T-helper 2 cell treated with Interferon-gamma antibody and Interleukin-4, amounts not matched to agents 5 μg/mL and 100 μg/mL, for 36 hours (primary cell): ENCODE measurements at places on chromosomes 2 and 18.

DNA sequence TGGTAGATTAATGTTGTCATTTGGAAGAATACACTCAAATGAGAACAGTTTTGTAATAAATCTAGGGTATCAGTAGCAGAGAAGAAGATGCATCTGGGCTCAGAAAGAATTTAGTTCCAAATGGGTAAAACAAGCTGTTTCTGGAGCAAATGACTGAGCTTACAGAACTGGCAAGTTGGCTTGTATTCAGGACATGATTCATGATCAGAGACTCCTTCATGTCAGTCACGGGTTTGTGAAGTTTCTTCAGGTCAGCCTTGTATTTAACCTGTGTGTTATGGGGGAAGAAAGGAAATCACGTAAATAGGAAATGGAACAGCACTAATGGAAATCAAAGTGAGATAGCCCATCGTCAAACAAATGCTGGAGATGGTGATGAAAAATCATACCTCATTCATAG is 109.1 kb downstream of the RIF1 start:
- no peaks in the 10 kb centered on the region for H3K27me3 ChIP-seq
- H3K27ac ChIP-seq, result no peak overlapping the region
- DNase-seq, result no peak
- H3K36me3 ChIP-seq, result no peaks in the 10 kb centered on the region

GRCh38 chr2:167697948-167698347 is 549.4 kb downstream of the STK39 start:
- H3K27me3 ChIP-seq, result no peaks in the 10 kb centered on the region
- H3K4me1 ChIP-seq, result no peaks in the 10 kb centered on the region
- H3K27ac ChIP-seq, result no peak overlapping the region
- DNase-seq, result no peak

GRCh38 chr2:167100506-167100905 is 212.2 kb downstream of the XIRP2 start:
- H3K4me3 ChIP-seq, result no peak overlapping the region
- H3K36me3 ChIP-seq, result no peaks in the 10 kb centered on the region
- no peak for DNase-seq
- no peaks in the 10 kb centered on the region for H3K27me3 ChIP-seq
- H3K4me1 ChIP-seq, result no peaks in the 10 kb centered on the region

DNA sequence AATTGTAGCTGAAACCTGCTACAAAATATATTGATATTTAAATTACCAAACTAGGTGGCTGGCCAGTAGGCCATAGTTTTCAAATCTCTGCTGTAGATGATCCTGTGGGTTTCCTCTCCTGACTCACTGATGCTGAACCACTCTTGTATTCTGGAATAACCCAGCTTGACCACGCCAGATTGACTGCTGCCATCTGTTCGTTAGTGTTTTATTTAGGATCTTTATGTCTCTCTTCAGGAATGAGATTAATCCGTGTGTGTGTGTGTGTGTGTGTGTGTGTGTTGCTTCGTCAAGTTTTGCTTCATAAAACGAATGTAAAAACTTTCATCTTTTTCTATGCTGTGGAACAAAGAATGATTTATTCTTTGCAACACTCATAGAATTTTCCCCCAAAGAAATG is 187.1 kb downstream of the DYSF start:
- no peaks in the 10 kb centered on the region for H3K4me1 ChIP-seq
- no peaks in the 10 kb centered on the region for H3K27me3 ChIP-seq
- no peak overlapping the region for H3K27ac ChIP-seq
- no peak for DNase-seq
- H3K36me3 ChIP-seq, result no peaks in the 10 kb centered on the region

DNA sequence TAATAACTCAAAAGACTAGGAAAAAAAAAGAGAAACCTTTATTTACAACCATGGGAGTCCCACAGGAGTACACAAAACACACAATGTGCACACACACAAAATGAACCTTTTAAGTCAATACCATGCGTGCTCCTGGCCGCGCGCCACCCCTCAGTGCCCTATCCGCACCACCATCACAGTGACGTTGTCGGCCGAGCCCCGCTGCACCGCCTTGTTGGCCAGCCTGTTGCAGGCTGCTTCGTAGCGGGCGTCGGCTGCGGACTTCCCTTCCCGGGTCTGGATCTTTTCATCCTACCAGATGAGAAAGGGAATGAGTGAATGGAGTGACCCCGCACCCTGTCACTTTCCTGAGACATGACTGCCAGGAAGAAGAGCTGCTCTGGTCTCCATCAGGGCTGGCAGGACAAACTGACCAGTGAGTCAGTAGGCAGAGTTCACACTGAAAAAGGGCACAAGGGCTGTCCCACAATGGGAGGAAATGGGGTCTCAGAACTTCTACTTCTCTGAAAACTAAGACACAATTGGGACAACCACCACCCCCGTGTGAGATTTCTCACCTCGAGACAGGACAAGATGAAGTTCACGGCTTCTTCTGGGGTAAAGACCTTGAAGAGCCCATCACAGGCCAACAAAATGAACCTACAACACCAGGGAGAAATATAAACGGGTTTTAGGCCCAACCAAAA is 11.8 kb downstream of the ERFE start:
- H3K4me3 ChIP-seq, result no peak overlapping the region
- peaks cover under 1% of the 10 kb centered on the region for H3K27me3 ChIP-seq
- peak overlapping the region; percentile 11 for H3K27ac ChIP-seq
- no peak for DNase-seq
- H3K4me1 ChIP-seq, result no peaks in the 10 kb centered on the region
- H3K36me3 ChIP-seq, result peaks cover 33% of the 10 kb centered on the region

- DNase-seq, result no peak
- H3K36me3 ChIP-seq, result no peaks in the 10 kb centered on the region
- H3K27ac ChIP-seq, result no peak overlapping the region
- H3K4me3 ChIP-seq, result no peak overlapping the region
Measured at GRCh38 chr2:135337071-135337470, 193.9 kb downstream of the ZRANB3 start.

- H3K27me3 ChIP-seq, result no peaks in the 10 kb centered on the region
- DNase-seq, result no peak
- H3K4me1 ChIP-seq, result no peaks in the 10 kb centered on the region
- H3K27ac ChIP-seq, result no peak overlapping the region
- H3K36me3 ChIP-seq, result no peaks in the 10 kb centered on the region
Measured at GRCh38 chr18:10416065-10416464, 38.4 kb upstream of the APCDD1 start.

DNA sequence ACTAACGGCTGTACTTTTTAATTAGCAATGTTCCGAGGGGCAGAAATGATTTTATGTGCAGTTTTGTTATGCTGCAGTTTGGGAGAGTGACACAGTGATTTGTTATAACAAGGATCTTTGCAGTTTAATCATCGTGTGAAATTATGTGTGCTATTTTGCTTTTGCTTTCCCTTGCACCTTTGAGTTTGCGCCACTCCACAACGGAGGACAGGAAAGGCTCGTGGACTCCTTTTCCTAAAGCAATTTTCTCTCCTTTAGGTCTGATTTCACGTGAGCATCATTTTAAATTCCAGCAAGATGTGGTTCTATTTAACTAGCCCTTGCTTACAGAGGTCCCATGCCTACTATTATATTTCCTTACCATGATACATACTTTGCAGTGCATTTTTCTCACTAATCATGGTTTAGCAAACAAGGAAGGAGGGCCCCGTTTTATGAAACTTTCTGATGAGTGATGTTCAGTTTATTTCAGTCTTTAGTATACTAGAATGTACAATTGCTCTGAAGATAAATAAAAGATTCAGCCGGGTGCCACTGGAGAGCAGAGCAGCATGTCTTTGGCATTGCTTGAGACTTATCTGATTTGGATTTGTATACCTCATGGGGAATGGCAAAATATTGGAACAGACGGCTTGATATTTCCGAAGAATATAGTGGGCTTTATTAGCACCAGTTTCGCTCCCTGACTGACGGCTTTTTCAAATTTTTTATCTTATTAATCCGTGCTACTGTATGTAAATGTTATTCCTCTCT is 528.2 kb upstream of the FANCL start:
- no peak for DNase-seq
- no peaks in the 10 kb centered on the region for H3K36me3 ChIP-seq
- H3K27ac ChIP-seq, result no peak overlapping the region
- peaks cover 3% of the 10 kb centered on the region for H3K27me3 ChIP-seq
- no peak overlapping the region for H3K4me3 ChIP-seq

- no peak overlapping the region for H3K4me3 ChIP-seq
- no peak overlapping the region for H3K27ac ChIP-seq
- no peaks in the 10 kb centered on the region for H3K36me3 ChIP-seq
Measured at GRCh38 chr18:59748628-59749360, 51.6 kb upstream of the CCBE1 start.

GRCh38 chr2:102051692-102052277 is 60.0 kb downstream of the IL1R2 start:
- H3K27ac ChIP-seq, result no peak overlapping the region
- no peak overlapping the region for H3K4me3 ChIP-seq
- no peaks in the 10 kb centered on the region for H3K36me3 ChIP-seq
- DNase-seq, result no peak
- H3K27me3 ChIP-seq, result peaks cover 9% of the 10 kb centered on the region
- peaks cover 2% of the 10 kb centered on the region for H3K4me1 ChIP-seq

GRCh38 chr18:54116541-54117257 is 107.8 kb downstream of the MBD2 start:
- peaks cover 4% of the 10 kb centered on the region for H3K4me1 ChIP-seq
- peaks cover 17% of the 10 kb centered on the region for H3K27me3 ChIP-seq
- H3K36me3 ChIP-seq, result no peaks in the 10 kb centered on the region
- H3K4me3 ChIP-seq, result no peak overlapping the region

GRCh38 chr2:12017499-12018157 is 271.2 kb downstream of the LPIN1 start:
- no peak for DNase-seq
- H3K36me3 ChIP-seq, result no peaks in the 10 kb centered on the region
- H3K27ac ChIP-seq, result no peak overlapping the region
- H3K27me3 ChIP-seq, result peaks cover 7% of the 10 kb centered on the region
- H3K4me3 ChIP-seq, result no peak overlapping the region
- no peaks in the 10 kb centered on the region for H3K4me1 ChIP-seq

- H3K27ac ChIP-seq, result no peak overlapping the region
- DNase-seq, result no peak
- H3K4me1 ChIP-seq, result peaks cover 21% of the 10 kb centered on the region
- peaks cover 12% of the 10 kb centered on the region for H3K36me3 ChIP-seq
- H3K27me3 ChIP-seq, result no peaks in the 10 kb centered on the region
Measured at GRCh38 chr2:183214680-183215079, 90.4 kb downstream of the NUP35 start.

GRCh38 chr2:33766175-33766574 is 167.1 kb upstream of the FAM98A start:
- no peaks in the 10 kb centered on the region for H3K27me3 ChIP-seq
- DNase-seq, result no peak
- H3K4me3 ChIP-seq, result no peak overlapping the region
- no peak overlapping the region for H3K27ac ChIP-seq

GRCh38 chr2:161919873-161920272 is 154.1 kb downstream of the DPP4 start:
- H3K27me3 ChIP-seq, result peaks cover 15% of the 10 kb centered on the region
- DNase-seq, result no peak
- H3K4me3 ChIP-seq, result no peak overlapping the region
- no peaks in the 10 kb centered on the region for H3K36me3 ChIP-seq

DNA sequence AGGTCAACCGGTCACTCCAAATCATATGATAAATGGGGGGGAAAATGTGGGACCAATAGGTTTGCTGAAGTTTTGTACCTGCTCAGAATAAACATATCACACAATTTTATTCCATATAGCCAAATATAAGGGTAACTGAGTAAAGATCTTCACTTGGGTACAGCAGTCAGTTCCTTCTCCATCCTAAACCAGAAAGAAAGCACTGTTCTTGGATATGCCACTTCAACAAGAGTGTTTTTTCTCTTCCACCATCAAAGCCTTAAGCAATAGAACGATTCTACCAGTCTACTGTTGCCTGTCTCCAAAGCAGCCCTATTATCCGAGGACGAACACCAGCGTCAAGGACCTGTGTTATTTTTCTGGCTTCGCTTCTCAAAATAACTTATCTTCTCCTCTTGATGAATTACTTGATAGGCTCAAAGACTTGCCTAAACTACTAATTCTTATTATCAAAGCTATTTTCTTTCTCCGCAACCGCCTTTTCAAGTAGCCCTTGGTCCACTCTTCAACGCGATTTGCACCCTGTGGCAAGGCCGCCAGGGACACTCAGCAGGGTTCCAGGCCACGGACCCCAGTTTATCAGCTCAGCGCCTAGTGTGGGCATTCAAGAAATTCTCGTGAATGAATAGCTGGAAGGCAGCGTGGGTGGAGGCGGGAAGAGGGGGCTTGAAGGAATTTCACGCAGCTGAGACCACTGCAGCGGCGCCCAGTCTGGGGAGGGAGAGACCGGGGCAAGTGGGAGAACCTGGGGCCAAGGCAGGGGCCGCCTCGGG is 646 bp downstream of the ALS2 start:
- H3K27me3 ChIP-seq, result peaks cover 10% of the 10 kb centered on the region
- peak overlapping the region; percentile 99 for H3K4me3 ChIP-seq
- no peaks in the 10 kb centered on the region for H3K36me3 ChIP-seq

- H3K27ac ChIP-seq, result no peak overlapping the region
- H3K4me3 ChIP-seq, result no peak overlapping the region
- no peak for DNase-seq
- H3K4me1 ChIP-seq, result no peaks in the 10 kb centered on the region
- H3K27me3 ChIP-seq, result no peaks in the 10 kb centered on the region
Measured at GRCh38 chr2:180644709-180645108, 335.7 kb upstream of the UBE2E3 start.

DNA sequence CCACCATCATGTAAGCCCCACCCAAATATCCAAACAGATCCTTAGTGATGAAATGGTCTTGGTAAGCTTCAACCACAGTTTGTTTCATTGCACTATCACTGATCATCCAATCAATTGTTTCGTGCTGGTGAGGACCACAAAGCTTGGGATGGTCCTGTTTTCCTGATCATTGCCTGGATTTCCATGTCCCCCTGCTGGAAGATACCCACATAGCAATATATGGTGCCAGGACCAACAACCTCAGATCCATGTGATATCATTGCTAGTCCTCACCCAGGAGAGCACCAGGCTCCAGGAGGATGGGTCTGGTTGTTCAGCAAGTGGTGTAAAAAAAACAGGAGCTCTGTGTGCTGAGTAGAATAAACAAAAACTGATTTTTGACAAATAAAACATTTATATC is 206.5 kb upstream of the SH3BP4 start:
- no peaks in the 10 kb centered on the region for H3K36me3 ChIP-seq
- H3K27me3 ChIP-seq, result peaks cover 2% of the 10 kb centered on the region
- no peak overlapping the region for H3K27ac ChIP-seq

- H3K27me3 ChIP-seq, result peaks cover 5% of the 10 kb centered on the region
- H3K4me3 ChIP-seq, result no peak overlapping the region
- no peak overlapping the region for H3K27ac ChIP-seq
- no peaks in the 10 kb centered on the region for H3K36me3 ChIP-seq
Measured at GRCh38 chr2:236445678-236446077, 123.9 kb upstream of the ACKR3 start.

DNA sequence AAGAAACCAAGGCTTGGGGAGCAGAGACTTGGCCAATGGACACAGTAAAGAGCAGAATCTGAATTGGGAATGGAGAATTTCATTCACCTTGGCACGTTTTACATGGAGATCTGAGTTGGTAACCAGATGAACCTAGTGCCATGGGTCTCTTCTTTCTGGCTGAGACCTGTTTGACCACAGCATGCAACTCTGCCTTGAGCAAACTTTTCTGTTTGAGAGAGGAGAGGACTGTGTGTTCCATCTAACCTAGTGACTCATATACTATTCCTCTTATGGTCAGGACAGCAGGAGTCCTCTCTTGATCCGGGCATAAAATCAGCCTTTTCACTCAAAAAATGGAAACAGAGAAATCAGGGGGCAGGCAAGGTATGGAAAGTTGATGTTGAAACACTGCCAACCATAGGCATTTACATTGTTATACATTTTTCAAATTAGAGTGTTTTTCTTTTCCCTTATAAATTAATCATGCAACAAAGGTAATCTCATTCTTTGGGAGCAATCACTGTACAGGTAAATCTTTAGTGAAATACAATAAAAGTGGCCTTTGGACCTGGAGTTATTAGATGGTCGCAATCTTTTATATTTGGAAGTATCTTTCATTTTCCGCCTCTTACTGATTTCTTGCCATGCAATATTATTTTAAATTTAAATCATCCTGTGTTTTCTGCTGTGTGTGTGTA is 86.7 kb downstream of the NRP2 start:
- H3K27ac ChIP-seq, result no peak overlapping the region
- H3K4me3 ChIP-seq, result no peak overlapping the region
- no peak for DNase-seq
